ENCODE measurements at places on chromosomes 16 and 17.

- DNase-seq: no peak
Measured at GRCh38 chr17:29682054-29682453, 59.3 kb upstream of the CORO6 start.

- no peak for DNase-seq
Measured at GRCh38 chr17:2462481-2462880, 49.2 kb downstream of the METTL16 start.

- no peak for DNase-seq
Measured at GRCh38 chr17:30808785-30809286, 15.7 kb downstream of the CRLF3 start.

GRCh38 chr16:8075271-8075670 lies 515.0 kb downstream of the TMEM114 start:
- no peak for DNase-seq

DNA sequence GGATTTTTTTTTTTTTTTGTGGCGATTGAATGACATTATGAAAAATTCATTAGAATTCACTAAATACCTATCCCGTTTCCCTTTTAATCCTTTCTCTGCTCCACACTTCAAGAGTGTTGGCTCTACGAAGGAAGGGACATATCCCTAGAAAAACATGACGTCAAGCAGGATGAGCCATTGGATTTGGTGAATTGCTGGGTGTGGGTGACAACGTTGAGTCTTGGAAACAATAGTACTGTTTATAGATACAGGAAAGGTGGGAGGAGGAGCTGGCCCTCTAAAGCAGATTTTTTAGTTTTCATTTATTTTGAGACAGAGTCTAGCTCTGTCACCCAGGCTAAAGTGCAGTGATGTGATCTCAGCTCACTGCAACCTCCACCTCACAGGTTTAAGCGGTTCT lies 167.6 kb upstream of the FAM20A start:
- no peak for DNase-seq

DNA sequence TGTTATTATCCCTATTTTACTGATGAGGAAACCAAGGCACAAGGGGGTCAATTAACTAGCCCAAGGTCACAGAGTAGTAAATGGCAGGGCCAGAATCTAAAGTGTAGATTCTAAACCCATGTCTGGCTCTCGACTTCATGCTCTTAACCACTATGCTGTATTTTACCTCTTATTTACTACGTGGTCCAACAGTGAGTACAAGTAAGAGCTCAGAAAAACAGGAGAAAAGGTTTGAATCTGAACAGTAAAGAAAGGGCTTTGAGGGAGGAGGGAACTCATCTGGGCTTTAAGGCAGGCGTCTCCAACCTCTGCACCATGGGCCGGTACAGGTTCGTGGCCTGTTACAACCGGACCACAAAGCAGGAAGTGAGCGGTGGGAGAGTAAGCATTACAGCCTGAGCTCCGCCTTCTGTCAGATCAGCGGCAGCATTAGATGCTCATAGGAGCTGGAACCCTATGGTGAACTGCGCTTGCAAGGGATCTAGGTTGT lies 62.9 kb downstream of the SMURF2 start:
- no peak for DNase-seq

- DNase-seq: no peak
Measured at GRCh38 chr16:30615358-30616091, 5.3 kb upstream of the ZNF689 start.

GRCh38 chr16:46885960-46886763 lies 2.0 kb downstream of the GPT2 start:
- DNase-seq: no peak

DNA sequence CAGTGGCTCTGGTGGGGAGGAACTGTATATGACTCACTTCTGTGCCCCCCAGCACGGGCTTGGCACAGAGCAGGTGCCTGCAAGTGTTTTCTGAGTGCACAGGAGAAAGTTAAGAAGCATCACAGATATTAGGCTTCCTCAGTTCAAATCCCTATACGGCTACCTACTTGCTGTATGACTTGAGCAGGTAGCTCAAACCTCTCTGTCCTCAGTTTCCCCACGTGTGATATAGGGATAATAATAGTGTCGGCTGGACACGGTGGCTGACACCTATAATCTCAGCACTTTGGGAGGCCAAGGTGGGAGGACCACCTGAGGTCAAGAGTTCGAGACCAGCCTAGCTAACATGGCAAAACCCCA lies 95.7 kb downstream of the C16orf78 start:
- no peak for DNase-seq

DNA sequence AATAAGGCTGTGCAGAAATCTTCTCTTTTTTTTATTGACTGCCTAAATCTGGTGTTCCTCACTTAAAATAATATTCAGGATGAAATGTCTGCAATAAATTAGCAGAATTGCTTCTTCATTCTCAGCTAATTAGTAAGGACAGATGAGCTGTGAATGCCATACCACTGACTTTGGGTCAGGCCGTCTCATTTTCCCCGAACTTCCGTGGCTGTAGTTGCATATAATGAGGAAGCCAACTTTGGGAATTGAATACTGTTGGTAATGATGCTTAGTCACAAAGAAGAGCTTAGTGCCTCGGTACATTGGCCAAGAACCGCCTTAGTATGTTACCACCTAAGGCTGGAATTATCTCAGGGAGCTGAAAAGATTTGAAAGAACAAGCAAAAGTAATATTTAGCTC lies 47.6 kb downstream of the NUP93 start:
- no peak for DNase-seq

DNA sequence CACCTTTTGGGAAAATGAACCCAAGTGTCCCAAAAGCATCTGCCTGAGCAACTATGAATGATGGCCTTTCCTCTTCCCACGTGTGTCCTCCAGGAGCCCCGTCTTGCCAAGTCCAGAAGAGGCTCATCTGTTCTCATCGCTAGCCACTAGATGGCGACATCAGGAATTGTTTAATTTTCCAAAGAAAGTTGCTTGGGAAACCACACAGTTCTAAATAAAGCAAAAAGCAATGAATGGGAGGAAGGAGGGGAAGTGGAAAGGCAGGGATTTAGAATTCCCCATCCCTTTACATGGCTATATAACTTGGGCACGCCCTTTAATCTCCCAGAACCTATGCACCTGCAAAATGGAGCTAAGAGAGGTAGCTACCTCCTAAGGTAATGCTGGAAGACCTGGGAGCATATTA lies 9.0 kb upstream of the CDH5 start:
- DNase-seq: peak; percentile 65

DNA sequence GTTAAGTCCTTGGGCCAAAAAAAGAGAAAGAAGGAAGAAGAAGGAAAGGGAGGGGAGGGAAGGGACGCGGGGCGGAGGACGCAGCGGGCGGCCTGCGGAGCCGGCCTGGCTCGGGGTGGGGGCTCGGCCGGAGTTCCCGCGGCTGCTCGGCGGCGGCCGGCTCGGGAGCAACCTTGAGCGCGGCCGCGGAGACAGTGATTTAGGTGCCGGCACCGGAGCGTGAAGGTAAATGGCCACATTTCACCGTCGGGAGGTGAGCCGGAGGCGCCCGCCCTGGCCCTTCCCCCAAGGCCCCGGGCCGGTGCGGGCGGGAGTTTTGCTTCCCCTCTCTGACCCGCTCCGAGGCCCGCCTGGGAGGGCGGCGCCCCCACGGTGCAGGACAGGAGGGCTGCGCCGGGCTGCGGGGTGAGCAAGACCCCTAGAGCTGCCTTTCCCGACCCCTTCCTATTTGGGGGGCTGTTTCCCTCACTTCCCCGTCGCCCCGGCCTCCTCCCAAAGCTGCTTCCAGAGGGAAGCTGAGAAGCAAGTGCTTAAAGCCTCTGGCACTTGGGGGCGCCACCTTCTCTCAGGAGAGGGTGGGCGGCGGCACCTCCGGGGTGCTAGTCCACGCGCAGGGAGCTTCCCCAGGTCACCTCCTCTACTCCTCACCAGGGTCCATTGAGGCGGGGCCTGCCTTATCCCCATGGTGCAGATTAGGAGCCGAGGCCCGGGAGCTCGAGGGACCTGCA lies 56.5 kb downstream of the MRM1 start:
- DNase-seq: no peak

DNA sequence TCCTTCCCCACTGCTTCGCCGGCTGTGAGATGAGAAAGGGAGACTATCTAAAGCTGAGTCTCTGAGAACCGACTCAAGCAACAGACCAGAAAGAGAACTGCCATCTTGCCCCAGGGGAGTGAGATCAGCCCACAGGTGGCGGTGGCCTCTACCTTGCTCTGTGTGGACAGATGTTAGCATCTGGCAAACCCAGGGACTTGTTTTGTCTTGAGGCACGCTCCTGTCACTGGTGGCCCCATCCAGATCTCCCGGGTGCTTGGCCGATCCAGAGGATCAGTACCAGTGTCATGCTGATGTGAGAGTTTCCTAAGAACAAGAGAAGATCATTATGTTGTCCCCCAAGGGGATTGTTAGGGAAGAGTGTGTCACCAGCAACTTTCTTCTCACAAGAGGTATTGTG lies 101.4 kb downstream of the CACNG3 start:
- DNase-seq: no peak

GRCh38 chr17:9020824-9021157 lies 519 bp upstream of the NTN1 start:
- no peak for DNase-seq

GRCh38 chr17:76166906-76167305 lies 25.9 kb upstream of the FOXJ1 start:
- DNase-seq: no peak

DNA sequence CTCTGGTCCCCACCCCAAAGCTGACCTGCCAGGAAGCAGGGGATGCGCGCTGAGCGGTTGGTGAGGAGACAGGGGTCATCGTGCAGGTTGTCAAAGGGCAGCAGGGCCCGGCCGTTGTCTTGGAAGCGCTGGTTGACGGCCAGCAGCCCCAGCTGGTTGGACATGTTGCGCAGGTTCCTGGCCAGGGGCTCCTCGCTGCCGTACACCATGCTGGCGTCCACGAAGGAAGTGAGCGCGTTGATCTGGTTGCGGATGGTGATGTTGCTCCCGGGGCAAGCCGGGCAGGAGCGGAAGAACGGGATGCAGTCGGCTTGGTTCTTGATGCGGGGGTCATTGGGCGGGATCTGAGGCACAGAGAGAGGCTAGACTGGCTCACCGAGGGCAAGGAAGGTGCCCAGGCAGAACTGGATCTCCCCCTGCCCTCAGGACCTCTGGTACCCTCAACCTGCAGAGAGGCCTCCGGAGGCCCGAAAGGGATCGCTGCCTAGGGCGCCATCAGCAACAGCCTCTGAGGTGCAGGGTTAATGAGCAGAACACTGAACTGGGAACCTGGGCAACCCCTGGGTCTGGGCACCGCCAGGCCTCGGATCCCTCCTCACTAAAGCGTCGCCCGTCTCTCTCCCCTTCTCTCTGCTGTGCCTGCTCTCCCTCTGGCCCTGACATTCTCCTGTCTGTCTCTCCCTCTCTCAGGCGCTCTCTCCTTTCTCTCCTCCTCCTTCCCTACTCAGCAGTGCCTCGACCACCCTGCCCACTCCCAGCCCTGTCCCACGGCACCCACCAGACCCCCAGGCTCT lies 2.7 kb downstream of the MPO start:
- no peak for DNase-seq

DNA sequence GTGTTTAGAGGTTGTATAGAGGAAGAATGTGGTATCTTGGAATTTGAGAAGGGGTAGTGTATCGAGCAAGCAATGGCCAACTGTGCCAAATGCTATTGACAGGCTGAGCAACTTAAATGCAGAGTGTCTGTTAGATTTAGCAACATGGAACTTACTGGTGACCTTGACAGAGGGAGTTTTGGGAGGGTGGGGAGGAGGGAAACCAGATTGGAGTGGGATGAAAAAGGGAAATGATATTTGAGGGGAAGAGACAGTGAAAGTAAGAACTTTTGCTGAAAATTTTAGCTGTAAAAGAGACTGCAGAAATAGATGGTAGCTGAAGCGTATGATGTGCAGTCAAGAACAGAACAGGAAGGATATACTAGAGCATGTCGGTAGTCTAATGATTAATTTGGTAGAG lies 1.1 kb downstream of the LRRC36 start:
- no peak for DNase-seq

DNA sequence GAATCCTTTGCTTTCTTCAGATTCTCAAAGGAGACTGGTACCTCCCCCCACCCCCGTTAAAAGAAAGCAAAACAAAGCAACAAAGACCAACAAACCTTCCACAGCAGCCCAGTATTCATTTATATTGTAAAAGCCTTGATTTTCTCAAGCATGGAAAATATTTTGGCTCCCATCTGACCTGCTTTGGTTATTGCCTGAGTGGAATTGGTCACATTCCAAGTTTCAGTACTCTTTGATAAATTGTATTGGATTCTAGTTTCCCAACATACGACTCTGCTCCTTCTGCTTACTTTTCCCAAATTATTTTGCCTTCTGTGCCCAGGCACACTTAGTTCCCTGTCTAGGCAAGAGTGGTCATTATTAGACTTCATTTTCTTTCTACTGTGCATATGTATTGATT lies 1.3 kb downstream of the ABCC11 start:
- DNase-seq: no peak

- no peak for DNase-seq
Measured at GRCh38 chr16:22161999-22162655, at the start of gene SDR42E2. SDR42E2 (plus strand) TSS chr16:22162506; CDS start chr16:22165583, 3,077 bp downstream.

GRCh38 chr16:8126313-8126712 lies 464.0 kb downstream of the TMEM114 start:
- no peak for DNase-seq

DNA sequence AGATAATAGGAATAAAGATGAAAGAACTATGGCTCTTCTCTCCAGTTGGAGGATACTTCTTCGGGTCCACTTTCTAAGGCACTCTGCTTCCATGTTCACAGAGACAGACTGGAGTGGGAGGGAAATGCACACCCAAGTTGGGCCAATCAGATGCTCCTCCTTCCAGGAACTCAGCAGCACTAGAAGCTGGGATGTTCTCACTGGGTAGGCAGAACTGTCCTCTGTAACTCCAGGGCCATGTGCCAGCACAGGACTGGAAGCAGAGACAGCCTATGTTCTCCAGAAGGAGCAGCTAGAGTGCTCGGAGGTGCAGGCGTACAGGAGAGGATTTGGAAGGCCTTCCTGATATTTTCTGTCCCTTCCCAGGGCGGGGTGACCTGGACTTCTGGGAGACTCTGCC lies 49.9 kb upstream of the SREBF1 start:
- no peak for DNase-seq

DNA sequence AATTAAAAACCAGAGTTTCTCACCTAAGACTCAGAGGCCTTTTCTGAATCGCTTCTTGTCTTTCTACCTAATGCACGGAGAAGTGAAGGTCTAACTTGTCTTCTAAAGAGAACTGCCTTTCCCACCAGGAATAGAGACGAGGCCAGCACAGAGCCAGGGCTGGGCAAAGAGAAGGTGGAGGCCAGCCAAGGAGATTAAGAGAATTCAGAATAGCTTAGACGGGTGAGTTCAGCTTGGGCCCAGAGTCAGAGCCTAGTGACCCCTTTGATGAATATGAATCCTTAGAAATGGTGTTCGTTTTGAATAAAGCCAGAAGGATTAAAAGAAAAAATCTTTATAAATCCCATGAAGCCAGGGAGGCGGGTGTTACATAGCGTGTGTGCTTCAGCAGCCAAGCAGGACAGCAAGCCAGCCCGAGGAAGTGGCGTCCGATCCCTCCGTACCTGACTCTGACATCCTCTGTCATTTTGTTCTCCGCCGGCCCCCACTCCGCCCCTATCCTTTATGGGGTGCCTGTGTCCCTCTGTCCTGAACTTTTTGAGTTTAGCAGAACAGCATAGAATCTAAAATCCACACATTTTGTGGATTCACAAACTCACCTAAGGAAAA lies 7.4 kb downstream of the GSG1L2 start:
- DNase-seq: no peak
